ENCODE measurements at places on chromosomes 4 and X. TPM values are rescaled to one million over a fixed set of nuclear protein-coding genes. Genes with fewer than 3 reads are reported as not detected.

UGDH gene
- 18.2 TPM for total RNA-seq

TLR1 gene
- total RNA-seq: 0.41 TPM

CLNK gene
- not detected for total RNA-seq

KLB gene
- not detected for total RNA-seq

GYPE gene
- 2.1 TPM for total RNA-seq

All from SJSA1 (cell line).